ENCODE measurements at places on chromosomes 13 and 19. TPM values are rescaled to one million over a fixed set of nuclear protein-coding genes. Genes with fewer than 3 reads are reported as not detected.

GRCh38 chr19:5125376-5125775 lies 156.5 kb downstream of the KDM4B start:
- no peak for DNase-seq

Gene FXYD1
- 50.7 TPM for total RNA-seq

DNA sequence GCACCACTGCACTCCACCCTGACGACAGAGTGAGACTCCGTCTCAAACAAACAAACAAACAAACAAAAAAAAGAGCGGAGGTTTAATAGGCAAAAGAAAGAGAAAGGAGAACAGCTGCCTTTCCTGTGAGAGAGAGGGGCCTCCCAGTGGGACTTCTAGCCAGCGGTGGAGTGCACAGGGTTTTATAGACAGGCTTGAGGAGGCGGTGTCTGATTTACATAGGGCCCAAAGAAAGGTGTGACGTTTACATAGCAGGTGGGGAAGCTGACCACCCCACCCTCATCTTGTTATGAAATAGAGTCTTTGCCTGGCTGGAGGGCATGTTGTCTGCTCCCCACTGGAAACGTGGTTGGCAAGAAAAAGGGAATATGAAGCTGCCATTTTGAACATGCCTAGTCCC lies 106.0 kb upstream of the CSNK1A1L start:
- no peak for DNase-seq

- no peak for DNase-seq
These were observed 115.8 kb downstream of the NBEA start for GRCh38 chr13:35057858-35058257.

GRCh38 chr19:2273356-2274184 lies 8.4 kb downstream of the PEAK3 start:
- no peak for DNase-seq

DNA sequence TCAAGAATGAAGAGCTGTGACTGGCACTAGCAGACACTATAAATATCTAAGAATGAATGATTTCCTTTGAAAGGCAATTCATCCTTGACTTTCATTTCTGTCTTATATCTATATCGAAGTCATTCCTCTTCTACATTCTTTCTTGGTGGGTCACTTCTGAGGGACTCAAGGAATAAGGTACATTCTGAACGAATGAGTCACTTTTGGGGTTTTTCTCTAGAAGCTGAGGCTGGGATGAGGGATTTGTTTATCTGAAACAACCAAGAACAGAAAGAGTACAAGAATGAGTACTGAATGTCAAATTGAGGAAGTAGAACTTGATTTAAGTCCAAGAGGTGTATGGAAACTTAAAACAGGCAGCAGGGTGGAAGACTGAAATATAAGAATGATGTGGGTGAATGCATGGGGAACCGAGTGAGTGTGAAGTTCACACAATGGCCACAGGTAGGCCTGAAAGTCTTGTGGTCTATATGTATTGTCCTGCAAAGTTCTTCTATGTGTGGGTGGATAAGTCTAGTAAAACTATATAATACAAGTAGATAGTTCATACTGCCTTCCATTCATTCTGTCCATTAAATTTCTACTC lies 343.9 kb downstream of the OXGR1 start:
- no peak for DNase-seq

GRCh38 chr19:29785955-29786589 lies 25.7 kb upstream of the CCNE1 start:
- DNase-seq, result no peak

Gene DCLK1
- 27.8 TPM for total RNA-seq

DNA sequence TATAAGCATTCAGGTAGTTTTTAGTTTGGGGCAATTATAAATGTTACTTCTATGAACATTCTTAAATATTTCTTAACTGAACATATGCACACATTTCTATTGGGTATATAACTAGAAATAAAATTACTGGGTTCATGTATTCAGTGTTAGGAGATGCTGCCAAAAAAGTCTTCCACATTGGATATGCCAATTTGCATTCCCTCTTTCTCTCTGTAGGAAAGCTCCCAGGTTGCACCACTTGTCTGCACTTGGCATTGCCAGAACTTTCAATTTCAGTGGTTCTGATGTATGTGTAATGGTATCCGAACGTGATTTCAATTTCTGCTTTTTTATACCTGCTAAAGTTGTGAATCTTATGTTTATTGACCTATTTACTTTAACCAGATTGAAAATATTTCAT lies 972.1 kb upstream of the PRR20A start:
- DNase-seq, result no peak

DNA sequence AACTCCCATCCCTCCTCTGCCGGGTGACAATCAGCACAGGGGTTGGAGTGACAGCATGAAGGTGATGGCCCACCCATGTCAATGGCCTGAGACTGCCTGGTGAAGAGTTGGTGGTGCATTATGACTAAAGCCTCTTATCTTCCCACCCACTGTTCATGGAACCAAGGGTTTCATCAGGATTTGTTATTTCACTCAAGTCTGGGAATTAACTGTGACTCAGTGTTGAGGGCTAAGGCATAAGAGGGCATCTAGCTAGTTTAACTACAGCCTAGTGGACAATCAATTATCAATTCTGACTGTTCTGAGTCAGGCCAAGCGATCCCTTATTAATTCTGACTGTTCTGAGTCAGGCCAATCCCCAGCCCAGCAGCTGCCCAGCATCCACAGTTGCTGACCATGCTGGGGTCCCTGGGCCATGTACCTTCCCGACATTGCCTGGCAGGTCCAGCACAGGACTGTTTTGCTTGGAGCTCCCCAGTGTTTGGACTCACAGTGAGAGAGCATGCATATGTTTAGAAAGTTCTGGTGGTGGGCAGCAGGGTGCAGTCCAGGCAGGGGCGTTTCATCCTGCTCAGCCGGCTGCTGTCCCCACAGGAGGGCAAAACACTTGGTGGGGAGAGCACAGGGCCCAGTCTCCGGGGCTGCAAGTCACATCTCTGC lies 65.5 kb downstream of the RASL11A start:
- no peak for DNase-seq

Gene MBD3L1
- not detected for total RNA-seq

DNA sequence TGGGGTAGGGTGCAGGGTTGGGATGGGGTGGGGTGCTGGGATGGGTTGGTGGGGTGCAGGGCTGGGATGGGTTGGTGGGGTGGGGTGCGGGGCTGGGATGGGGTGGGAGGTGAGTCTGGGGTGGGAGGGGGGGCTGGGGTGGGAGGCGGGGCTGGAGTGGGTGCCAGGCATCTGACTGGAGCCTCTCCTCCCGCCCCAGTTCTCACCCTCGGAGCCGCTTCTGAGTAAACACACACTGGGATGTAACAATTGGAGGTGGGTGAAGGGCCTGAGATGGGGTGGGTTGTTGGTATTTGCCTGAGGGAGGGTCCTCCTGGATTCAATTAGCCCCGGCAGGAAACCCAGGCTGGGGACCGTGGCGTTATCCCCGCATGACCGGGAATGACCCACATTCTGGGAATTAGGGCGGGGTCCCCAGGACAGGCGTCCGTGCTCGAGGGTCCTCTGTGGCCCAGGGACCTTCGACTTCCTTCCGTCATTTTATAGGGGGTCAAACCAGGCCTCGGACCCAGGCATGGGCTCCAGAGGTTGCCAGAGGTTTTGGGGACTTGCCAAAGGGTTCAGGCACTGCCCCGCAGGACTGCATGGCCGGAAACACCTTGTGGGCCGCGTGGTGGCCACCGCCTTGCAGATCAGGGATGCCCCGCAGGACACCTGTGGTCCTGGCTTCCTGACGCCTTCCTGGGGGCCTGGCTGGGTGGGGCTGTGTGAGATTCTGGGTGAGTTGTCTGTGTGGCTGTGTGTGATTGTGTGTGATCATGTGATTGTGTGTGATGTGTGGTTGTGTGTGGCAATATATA lies 1.4 kb downstream of the TMPRSS9 start:
- no peak for DNase-seq

DNA sequence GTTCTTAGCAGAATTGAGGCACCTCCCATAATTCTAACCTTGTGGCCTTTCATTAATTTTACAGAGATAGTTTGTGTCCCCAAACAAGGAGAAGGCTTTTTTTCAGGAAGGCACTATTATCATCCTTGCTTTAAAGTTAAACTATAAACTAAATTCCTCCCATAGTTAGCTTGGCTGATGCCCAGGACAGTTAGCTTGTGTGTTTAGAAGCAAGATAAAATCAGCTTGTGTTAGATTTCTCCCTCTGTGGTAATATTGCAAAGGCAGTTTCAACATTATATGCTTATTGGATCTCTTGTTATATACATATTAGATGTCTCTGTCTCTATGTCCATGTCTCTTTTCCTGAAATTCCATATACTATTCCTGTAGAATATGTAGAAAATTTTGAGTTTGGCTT lies 342.7 kb downstream of the TBC1D4 start:
- DNase-seq, result no peak

GRCh38 chr19:41420101-41420880 lies 6.9 kb downstream of the B3GNT8 start:
- no peak for DNase-seq

Data from thoracic aorta (tissue), 2 donors.